Uterus (tissue), 4 donors: ENCODE measurements at places on chromosomes 7 and 10. TPM values are rescaled to one million over a fixed set of nuclear protein-coding genes. Genes with fewer than 3 reads are reported as not detected.

Gene CACNB2
- total RNA-seq, result 30.0 TPM

Gene TBXAS1
- 14.1 TPM for total RNA-seq

Gene NEUROG3
- total RNA-seq, result not detected

Gene PKD2L1
- not detected for total RNA-seq

Gene PNLIPRP1
- total RNA-seq, result not detected

Gene C10orf67
- not detected for total RNA-seq

Gene CHST3
- 17.9 TPM for total RNA-seq

Gene TMEM140
- 5.9 TPM for total RNA-seq

Gene CXCL12
- 146 TPM for total RNA-seq

GRCh38 chr7:69436946-69437345 lies 161.3 kb upstream of the AUTS2 start:
- no peaks in the 10 kb centered on the region for H3K36me3 ChIP-seq
- DNase-seq, result no peak
- H3K27me3 ChIP-seq, result no peaks in the 10 kb centered on the region
- H3K4me3 ChIP-seq, result no peak overlapping the region
- no peak overlapping the region for H3K27ac ChIP-seq

- H3K4me1 ChIP-seq, result no peaks in the 10 kb centered on the region
- DNase-seq, result no peak
- H3K27ac ChIP-seq, result no peak overlapping the region
- H3K36me3 ChIP-seq, result no peaks in the 10 kb centered on the region
- no peak overlapping the region for H3K4me3 ChIP-seq
- no peaks in the 10 kb centered on the region for H3K27me3 ChIP-seq
These were observed 633.4 kb downstream of the PARD3 start for GRCh38 chr10:34181553-34182300.

- H3K4me1 ChIP-seq, result no peaks in the 10 kb centered on the region
- no peak overlapping the region for H3K4me3 ChIP-seq
- no peaks in the 10 kb centered on the region for H3K27me3 ChIP-seq
- no peak overlapping the region for H3K27ac ChIP-seq
These were observed 103.8 kb upstream of the PCDH15 start for GRCh38 chr10:54904833-54905232.

GRCh38 chr10:74056050-74056818 lies 58.3 kb downstream of the VCL start:
- DNase-seq, result no peak
- H3K27me3 ChIP-seq, result no peaks in the 10 kb centered on the region
- H3K36me3 ChIP-seq, result no peaks in the 10 kb centered on the region

GRCh38 chr10:113003052-113003451 lies 53.0 kb downstream of the TCF7L2 start:
- H3K4me3 ChIP-seq, result no peak overlapping the region
- no peaks in the 10 kb centered on the region for H3K27me3 ChIP-seq
- no peak overlapping the region for H3K27ac ChIP-seq
- no peak for DNase-seq
- peaks cover 38% of the 10 kb centered on the region for H3K4me1 ChIP-seq

- no peaks in the 10 kb centered on the region for H3K36me3 ChIP-seq
- H3K27me3 ChIP-seq, result no peaks in the 10 kb centered on the region
- no peaks in the 10 kb centered on the region for H3K4me1 ChIP-seq
- no peak overlapping the region for H3K4me3 ChIP-seq
- DNase-seq, result no peak
These were observed 130.9 kb downstream of the SND1 start for GRCh38 chr7:127782654-127783559.

DNA sequence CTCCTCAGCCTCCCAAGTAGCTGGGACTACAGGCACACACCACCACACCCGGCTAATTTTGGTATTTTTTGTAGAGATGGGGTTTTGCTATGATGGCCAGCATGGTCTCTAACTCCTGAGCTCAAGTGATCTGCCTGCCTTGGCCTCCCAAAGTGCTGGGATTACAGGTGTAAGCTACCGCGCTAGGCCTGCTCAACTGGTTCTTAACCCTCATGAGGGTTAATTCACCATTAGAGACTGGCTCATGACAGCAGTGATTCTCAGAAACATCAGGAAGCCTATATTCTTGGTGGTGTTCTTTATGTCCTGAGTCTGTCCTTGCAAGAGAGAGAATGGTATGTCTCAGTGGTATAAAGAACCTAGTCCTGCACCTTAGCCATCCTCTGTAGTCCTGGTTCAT lies 10.4 kb upstream of the NT5C2 start:
- no peak overlapping the region for H3K27ac ChIP-seq
- no peak for DNase-seq
- H3K36me3 ChIP-seq, result no peaks in the 10 kb centered on the region
- no peaks in the 10 kb centered on the region for H3K4me1 ChIP-seq

DNA sequence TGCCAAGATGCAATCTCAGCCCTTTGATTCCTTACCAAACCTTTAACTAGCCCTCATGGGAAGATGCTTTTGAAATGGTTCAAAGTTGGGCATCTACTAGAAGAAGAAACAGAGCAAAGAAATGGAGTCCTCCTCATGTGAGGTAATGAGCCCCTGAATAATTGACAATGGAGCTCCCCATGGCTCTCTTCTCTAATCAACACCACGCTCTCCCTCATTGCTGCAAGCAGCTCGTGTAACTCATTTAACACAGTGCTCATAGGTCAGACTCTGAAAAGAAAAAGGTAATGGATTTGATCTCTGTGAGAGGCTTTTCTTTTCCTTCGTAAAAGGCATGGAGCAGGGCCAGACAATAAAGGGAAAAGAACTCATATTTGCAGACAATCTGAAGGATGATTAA lies 312.8 kb downstream of the PHTF2 start:
- H3K4me1 ChIP-seq, result no peaks in the 10 kb centered on the region
- H3K36me3 ChIP-seq, result no peaks in the 10 kb centered on the region
- no peak overlapping the region for H3K27ac ChIP-seq

DNA sequence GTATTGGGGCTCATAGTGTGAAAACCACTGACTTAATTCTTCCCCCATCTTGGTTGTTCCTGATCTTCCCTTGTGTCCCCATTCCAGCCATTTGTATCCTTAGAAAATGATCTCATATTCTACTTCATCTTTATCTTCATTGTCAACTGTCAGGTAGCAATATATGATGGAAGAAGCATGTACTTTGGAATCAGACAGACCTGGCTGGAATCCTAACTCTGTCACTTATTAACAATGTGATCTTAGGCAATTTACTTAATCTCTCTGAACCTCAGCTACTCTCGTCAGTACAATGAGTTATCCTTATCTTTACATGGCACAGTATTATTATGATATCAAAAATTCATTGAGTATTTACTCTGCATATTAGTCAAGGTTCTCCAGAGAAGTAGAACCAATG lies 10.1 kb downstream of the CFTR start:
- DNase-seq, result no peak
- no peaks in the 10 kb centered on the region for H3K36me3 ChIP-seq
- no peak overlapping the region for H3K27ac ChIP-seq
- H3K4me1 ChIP-seq, result no peaks in the 10 kb centered on the region
- no peaks in the 10 kb centered on the region for H3K27me3 ChIP-seq

DNA sequence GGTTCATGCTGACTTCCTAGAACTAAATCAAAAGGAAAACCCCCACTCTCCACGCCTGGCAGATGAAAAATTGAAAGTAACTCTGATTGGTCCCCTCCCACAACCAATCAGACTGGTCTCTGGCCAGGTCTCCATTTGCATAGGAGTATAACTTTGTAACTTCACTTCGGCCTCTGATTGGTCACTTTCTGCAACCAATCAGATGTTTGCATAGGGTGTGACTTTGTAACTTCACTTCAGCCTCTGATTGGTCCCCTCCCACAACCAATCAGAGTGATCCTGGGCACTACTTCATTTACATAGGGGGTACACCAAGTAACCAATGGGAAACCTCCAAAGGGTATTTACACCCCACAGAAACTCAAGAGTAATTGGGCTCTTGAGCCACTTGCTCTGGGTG lies 306.6 kb upstream of the PFKP start:
- H3K36me3 ChIP-seq, result no peaks in the 10 kb centered on the region
- no peak overlapping the region for H3K27ac ChIP-seq
- H3K27me3 ChIP-seq, result no peaks in the 10 kb centered on the region
- no peak overlapping the region for H3K4me3 ChIP-seq
- no peak for DNase-seq

DNA sequence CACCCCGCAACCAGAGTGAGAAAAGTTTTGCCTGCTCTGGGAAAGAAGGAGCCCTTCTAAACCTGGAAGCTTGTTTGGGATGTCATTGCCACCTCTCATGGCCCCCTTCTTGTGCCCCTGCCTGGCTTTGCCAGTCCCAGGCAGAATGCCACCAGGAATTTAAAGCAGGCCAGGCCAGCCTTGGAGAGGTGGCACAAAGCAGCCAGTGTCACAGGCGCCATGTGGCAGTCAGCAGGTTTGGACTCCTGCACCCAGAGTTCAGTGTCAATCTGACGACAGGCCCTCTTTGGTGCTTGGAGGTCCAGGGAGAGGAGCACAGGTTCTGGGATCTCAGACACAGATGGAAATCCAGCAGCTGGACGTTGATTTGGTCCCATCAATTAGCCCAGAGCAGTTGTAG lies 12.7 kb downstream of the HK1 start:
- H3K4me1 ChIP-seq, result no peaks in the 10 kb centered on the region
- H3K27me3 ChIP-seq, result no peaks in the 10 kb centered on the region
- no peak overlapping the region for H3K27ac ChIP-seq

GRCh38 chr10:6101181-6101580 lies 12.3 kb downstream of the RBM17 start:
- no peaks in the 10 kb centered on the region for H3K4me1 ChIP-seq
- no peaks in the 10 kb centered on the region for H3K36me3 ChIP-seq
- H3K27me3 ChIP-seq, result no peaks in the 10 kb centered on the region
- no peak overlapping the region for H3K27ac ChIP-seq
- H3K4me3 ChIP-seq, result no peak overlapping the region

GRCh38 chr7:30969604-30969970 lies 5.8 kb downstream of the GHRHR start:
- H3K27me3 ChIP-seq, result no peaks in the 10 kb centered on the region
- no peaks in the 10 kb centered on the region for H3K36me3 ChIP-seq
- no peak overlapping the region for H3K4me3 ChIP-seq
- H3K4me1 ChIP-seq, result no peaks in the 10 kb centered on the region

GRCh38 chr10:124554085-124554858 lies 92.6 kb downstream of the LHPP start:
- H3K27ac ChIP-seq, result no peak overlapping the region
- no peak overlapping the region for H3K4me3 ChIP-seq
- peaks cover 7% of the 10 kb centered on the region for H3K4me1 ChIP-seq
- no peak for DNase-seq
- H3K27me3 ChIP-seq, result no peaks in the 10 kb centered on the region
- H3K36me3 ChIP-seq, result no peaks in the 10 kb centered on the region

- H3K36me3 ChIP-seq, result no peaks in the 10 kb centered on the region
- H3K27ac ChIP-seq, result no peak overlapping the region
- no peaks in the 10 kb centered on the region for H3K4me1 ChIP-seq
- no peak overlapping the region for H3K4me3 ChIP-seq
- DNase-seq, result peak; percentile 67
These were observed 340.3 kb upstream of the PRKCQ start for GRCh38 chr10:6920072-6921019.

GRCh38 chr10:9219860-9220259 lies 1165.4 kb downstream of the GATA3 start:
- no peak overlapping the region for H3K27ac ChIP-seq
- no peak overlapping the region for H3K4me3 ChIP-seq
- H3K36me3 ChIP-seq, result no peaks in the 10 kb centered on the region

- H3K4me3 ChIP-seq, result no peak overlapping the region
- H3K27me3 ChIP-seq, result no peaks in the 10 kb centered on the region
- no peak overlapping the region for H3K27ac ChIP-seq
- no peak for DNase-seq
These were observed 19.8 kb downstream of the ERCC6 start for GRCh38 chr10:49518982-49519578.

DNA sequence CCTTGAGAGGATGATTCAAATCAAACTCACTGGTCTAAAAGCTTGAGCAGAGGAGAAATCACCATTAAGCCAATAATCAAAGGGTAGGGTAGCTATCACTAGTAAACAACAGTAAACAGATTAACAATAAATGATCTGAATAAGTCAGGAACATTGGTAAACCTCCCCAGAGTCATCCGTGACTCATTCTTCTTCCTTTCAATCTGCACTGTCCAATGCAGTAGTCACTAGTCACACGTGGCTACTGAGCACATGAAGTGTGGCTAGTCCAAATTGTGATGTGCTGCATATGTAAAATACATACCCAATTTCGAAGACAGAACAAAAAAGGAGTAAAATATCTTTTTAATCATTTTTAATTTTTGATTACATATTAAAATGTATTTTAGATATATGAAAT lies 64.0 kb downstream of the ERCC6 start:
- H3K4me1 ChIP-seq, result no peaks in the 10 kb centered on the region
- no peaks in the 10 kb centered on the region for H3K27me3 ChIP-seq
- no peak overlapping the region for H3K4me3 ChIP-seq
- H3K36me3 ChIP-seq, result no peaks in the 10 kb centered on the region

GRCh38 chr10:120979435-120980278 lies 128.5 kb downstream of the WDR11 start:
- no peaks in the 10 kb centered on the region for H3K4me1 ChIP-seq
- peak overlapping the region; percentile 12 for H3K4me3 ChIP-seq
- H3K27ac ChIP-seq, result peak overlapping the region; percentile 75
- DNase-seq, result peak; percentile 40
- no peaks in the 10 kb centered on the region for H3K27me3 ChIP-seq

GRCh38 chr10:71090801-71091200 lies 121.6 kb upstream of the UNC5B start:
- H3K36me3 ChIP-seq, result no peaks in the 10 kb centered on the region
- H3K4me3 ChIP-seq, result no peak overlapping the region
- no peaks in the 10 kb centered on the region for H3K27me3 ChIP-seq
- H3K27ac ChIP-seq, result no peak overlapping the region
- DNase-seq, result no peak
- H3K4me1 ChIP-seq, result no peaks in the 10 kb centered on the region

GRCh38 chr7:2710901-2711551 lies 23.0 kb downstream of the AMZ1 start:
- no peaks in the 10 kb centered on the region for H3K36me3 ChIP-seq
- no peak overlapping the region for H3K27ac ChIP-seq
- no peak overlapping the region for H3K4me3 ChIP-seq

DNA sequence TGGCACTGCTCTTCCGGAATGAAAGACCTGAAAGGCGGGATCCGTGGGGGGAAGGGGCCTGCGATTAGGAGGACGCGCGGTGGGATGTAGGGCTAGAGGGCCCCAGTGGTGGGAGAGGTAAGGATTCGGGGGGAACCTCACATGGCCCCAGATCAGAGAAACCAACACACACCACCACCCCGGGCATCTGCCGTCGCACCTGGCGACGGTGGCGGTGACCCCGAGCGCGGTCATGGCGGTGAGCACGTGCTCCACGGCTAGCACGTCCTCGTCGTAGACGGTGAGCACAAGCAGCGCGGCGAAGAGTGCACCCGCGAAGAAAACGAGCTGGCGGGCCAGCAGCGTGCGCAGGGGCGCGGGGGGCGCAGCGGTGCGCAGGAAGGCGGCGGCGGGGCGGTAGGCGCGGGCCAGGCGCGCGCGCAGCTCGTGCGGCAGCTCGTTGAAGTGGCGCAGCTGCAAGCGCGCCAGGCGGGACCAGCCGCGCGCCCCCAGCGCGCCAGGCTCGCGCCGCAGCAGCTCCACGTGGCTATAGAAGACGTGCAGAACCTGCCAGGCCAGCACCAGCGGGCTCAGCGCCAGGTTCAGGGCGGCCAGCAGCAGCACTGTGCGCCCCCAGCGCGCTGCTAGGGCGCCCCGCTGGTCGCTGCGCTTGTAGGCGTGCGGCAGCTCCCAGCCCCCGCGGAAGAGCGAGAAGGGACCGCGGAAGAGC lies 5.7 kb downstream of the ATG9B start:
- H3K27ac ChIP-seq, result no peak overlapping the region
- H3K36me3 ChIP-seq, result no peaks in the 10 kb centered on the region
- H3K4me1 ChIP-seq, result peaks cover 14% of the 10 kb centered on the region
- peaks cover 10% of the 10 kb centered on the region for H3K27me3 ChIP-seq

- H3K4me1 ChIP-seq, result no peaks in the 10 kb centered on the region
- no peaks in the 10 kb centered on the region for H3K36me3 ChIP-seq
These were observed at the start of gene PCDH15 for GRCh38 chr10:54800741-54801421. Gene PCDH15, minus strand, starts transcription at chr10:54801231. Its CDS starts 136,969 bp downstream, at chr10:54664262.

GRCh38 chr10:88017781-88018180 lies 154.4 kb downstream of the PTEN start:
- no peak overlapping the region for H3K27ac ChIP-seq
- no peaks in the 10 kb centered on the region for H3K36me3 ChIP-seq
